ENCODE measurements at places on chromosomes 11 and 22.

- no peak for DNase-seq
Observed at GRCh38 chr22:44133161-44133560, 47.6 kb upstream of the PARVG start.

DNA sequence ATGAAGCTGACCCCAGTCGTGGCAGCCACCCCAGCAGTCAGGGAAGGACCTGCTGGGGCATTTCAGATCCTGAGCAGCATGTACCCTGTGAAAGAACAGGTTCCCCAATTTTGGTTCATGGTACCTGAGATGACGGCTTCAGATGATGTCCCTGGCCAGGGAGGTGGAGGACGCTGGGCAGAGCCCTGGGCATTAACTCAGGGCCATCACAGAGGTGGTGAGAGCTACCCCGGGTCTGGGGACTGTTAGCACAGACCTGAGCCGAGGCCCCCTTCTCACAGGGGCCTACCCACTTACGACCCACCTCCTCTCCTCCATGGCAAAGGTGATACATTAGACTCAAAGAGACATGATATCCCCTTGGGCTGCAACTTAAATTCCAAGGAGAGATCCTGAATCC, 68.1 kb downstream of the CDKN1C start:
- DNase-seq, result no peak

GRCh38 chr22:17795661-17796548, 21.6 kb upstream of the BID start:
- no peak for DNase-seq

DNA sequence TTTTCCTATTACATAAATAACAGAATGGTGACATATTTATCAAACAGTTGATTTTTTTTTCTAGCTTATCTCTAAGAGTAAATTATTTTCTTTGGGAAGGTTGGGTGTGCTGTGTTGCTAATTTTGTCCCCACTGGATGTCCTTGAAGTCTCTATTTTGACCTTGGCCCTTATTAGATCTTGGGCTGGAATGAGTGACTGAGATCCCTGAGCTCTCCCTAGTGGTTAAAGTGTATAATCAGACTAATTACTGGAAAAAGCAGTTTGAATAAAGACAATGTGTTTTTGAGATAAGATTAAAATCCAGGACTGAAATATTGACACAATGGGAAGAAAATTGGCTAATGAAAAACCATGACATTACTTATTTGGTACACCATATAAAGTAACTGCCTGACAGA, 56.1 kb downstream of the AASDHPPT start:
- DNase-seq, result no peak

GRCh38 chr11:117478926-117479325, 151.3 kb downstream of the CEP164 start:
- no peak for DNase-seq

DNA sequence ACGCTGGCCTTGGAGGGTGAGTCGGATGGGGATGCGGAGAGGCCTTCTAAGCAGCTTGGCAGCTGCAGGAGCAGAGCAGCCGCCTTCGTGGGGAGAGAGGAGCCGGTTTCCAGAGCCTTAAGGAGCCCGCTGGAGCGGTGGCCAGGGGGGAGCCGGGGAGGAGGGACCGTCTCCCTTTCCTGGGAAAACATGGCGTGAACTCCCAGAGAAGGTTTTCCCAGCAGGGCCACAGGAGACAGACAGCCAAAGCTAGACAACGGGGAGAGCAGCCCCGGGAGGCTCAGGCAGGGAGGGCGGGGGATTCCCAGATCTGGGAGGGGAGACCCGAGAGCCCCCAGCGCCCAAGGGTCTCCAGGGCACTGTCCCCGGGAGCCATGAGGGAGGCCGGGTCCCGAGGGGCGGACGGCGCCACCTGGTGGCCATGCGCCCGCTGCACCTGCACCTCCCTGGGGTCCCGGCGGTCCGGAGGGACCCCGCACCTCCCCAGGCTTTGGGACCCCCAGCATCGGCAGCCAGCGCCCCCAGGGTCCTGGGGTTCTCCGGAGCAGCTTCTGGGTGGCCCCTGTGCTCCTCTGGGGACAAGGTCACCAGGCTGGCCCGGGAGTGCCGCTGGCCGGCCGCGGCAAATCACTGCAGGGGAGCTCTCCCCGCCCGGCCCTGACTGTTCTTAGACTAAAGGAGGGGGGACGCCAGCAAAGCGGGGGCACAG, 2.4 kb upstream of the SYT8 start:
- DNase-seq, result peak; percentile 63

- DNase-seq, result no peak
Observed at GRCh38 chr22:17257121-17258001, 38.1 kb upstream of the ADA2 start.

DNA sequence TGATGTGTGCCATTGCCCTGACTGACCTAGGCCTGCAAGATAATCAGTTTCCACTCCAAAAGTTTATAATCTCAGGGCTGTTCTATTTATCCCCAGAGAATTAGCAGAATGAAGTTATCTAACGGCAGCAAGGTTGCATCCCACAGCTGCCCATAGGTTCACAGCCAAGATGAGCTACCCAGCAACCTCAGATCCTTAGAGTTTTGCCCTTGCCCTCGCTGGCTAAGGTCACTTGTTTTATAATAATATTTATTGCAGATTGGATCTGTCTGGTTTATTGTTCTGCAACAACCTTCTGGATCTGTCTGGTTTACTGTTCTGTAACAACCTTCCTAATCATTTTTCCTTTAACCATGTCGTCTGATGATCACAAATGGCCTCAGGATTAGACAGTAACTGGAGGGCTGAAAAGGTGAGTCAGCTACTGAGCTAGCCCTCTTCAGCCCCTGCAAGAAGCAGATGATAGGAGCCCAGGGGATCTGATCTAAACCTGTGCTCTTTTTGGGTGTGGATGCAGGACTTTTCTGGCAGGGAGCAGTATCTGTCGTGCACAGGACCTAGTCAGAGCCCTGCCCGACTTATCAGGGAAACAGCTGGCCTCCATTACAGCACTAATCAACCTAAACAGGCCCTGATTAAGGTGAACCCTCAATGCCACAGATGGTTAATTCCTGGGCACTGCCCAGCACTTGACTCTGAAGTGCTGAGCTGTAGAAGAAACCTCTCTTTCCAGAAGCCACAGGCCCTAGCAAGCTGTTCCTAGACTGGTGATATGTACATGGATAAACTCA, 642.9 kb upstream of the KIRREL3 start:
- no peak for DNase-seq

DNA sequence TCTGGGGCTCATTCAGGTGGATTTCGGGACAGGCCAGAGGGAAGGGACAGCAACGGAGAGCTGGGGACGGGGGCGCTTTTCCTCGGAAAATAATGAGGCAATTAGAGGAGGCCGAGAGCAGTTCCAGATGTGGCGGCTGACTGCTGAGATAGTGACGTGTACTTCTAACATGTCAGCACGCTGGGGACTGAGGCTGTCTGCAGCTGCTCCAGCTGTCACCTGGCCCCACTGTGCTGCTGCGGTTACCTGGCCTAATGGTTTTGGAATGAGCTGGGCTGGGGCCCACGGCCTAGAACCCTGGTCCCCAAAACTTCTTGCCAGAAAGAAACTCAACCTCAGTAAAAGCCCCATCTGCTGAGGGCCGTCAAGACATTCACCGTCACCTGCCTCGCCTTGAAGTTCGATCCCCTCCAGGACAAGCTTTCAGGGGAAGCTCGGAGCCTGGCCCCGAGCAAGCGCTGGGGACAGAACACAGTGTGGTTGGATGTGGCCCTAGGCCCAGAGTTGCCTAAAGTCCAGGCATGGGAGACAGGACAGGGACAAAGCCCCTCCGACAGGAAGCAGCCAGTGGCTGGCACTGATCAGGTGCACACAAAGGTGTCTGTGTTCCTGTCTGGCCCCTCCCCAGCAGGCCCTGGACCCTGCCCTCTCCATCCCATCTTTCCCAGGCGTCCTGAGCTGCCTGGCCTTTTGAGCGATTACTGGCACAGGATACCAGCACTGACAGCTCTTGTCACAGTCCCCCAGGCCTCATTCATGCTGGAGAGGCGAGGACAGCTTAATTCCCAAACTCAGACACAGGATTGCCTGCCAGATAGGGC, 22.1 kb downstream of the RPUSD4 start:
- DNase-seq, result no peak

DNA sequence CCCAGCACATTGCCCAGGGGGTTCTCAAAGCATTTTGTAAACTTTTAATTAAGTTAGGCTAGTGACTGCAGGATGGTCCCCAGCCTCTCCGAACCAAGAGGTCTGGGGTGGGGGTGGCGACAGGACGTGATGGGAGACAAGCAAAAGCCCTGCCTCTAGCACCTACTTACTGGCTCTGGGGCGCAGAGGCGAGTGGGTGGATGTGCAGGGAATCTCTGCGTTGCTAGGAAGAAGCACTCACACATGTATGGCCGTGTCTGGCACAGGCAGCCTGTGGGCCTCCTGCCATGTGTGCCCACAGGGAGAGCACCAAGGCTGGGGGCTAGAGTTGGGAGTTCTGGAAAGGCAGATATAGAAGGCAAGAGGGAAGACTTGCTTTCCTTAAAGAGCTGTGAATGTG, 6.3 kb downstream of the OPCML start:
- DNase-seq, result no peak

GRCh38 chr11:33552756-33553155, 147.9 kb downstream of the C11orf91 start:
- no peak for DNase-seq

GRCh38 chr22:38923463-38924346, 33.7 kb upstream of the APOBEC3A start:
- no peak for DNase-seq

- no peak for DNase-seq
Observed at GRCh38 chr22:16960220-16960883, 47.7 kb downstream of the GAB4 start.

GRCh38 chr22:47163481-47163855, 401.0 kb downstream of the TBC1D22A start:
- no peak for DNase-seq

DNA sequence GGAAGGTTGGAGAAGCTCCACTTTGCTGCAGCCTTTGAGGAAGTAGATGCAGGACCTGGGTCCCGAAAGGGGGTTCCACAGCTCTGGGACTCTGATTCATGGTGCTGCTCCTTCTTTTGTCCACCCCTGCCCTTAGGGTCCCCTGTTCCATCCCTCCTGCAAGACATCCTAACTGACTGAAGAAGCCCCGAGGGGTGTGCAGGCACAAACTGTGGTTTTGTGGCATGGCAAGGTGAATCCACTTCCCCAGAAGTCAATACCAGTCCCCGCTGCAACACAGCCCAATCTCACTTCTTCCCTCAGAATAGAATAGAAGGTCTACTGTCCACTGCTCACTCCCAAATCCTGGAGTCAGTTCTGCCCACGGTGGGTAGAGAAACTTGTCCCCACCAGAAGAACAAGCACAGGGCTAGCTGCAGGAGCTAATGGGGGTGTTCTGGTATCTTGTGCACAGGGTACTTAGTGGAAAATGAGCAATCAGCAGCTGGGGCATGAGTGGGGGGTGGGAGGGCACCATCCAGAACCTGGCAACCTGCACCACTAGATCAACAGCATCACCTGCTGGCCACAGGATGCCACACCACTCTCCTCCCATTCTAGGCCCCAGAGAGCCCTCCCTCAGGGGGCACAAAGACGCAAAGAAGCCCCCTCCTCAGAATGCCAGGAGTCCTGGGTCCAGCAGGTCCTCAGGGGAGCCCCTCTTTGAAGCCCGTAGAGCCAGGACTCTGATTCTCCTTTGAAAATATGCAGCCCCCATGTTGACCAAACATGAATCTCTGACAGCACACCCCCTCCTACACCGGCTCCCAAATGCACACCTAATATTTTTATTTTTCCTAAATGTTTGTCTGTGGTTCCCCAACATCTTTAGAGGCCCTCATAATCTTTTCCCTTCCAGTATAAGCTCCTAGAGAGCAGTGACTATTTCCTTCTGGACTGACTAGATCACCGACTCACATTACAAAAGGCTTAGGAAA, 14.1 kb downstream of the SPATA19 start:
- no peak for DNase-seq

GRCh38 chr11:118002541-118003423, 16.6 kb downstream of the IL10RA start:
- peak; percentile 57 for DNase-seq

DNA sequence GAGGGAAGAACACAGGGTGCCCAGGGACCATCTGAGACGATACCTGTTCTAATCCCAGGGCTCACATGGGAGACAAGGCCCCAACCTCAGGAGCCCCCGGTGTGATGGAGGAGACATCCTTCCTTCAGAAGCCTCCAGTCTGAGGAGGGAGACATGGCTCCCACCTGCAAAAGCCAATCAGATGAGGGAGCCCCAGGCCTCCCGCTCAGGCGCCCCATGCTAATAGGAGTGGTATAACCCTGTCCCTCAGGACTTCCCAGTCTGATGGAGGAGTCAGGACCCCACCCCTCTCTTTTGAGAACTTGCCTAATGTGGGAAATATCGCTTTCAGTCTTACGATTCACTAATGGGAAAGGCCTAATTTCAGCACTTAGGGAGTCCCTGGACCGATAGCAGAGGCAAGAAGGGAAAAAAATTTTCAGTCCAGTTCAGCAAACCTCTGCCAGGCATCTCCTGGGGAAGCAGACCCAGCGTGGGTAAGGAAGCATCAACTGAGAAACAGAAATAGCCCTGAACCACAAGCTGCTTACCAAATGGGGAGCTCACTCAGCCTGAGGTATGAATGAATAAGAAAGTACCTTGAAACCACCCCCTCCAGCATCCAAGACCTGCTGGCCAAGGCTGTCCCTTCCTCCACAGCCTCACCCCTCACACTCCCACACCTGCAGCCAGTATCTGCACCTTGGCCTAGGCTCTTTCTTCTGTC, 5.9 kb downstream of the ARRB1 start:
- DNase-seq, result no peak

DNA sequence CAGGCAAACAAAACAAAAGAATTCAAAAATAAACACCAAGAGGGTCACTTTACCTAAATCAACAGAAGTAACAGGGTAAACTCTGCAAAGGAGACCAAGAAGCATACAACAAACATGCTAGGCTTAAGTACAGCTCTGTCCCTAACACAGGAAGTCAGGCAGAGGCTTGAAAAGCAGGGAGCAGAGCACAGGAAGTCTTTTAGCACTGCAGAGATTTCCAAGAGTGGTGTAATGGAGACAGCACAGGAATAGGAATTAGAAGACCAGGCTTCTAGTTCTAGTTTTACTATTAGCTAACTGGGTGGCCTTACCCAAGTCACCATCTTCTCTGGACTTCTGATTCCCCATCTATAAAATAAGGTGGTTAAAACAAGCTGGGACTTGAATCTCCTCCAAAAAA, 1.9 kb downstream of the RBFOX2 start:
- DNase-seq, result no peak

GRCh38 chr11:15112131-15112541, 2.6 kb upstream of the INSC start:
- no peak for DNase-seq

GRCh38 chr22:42889304-42889703, 32.2 kb upstream of the ARFGAP3 start:
- peak; percentile 34 for DNase-seq

DNA sequence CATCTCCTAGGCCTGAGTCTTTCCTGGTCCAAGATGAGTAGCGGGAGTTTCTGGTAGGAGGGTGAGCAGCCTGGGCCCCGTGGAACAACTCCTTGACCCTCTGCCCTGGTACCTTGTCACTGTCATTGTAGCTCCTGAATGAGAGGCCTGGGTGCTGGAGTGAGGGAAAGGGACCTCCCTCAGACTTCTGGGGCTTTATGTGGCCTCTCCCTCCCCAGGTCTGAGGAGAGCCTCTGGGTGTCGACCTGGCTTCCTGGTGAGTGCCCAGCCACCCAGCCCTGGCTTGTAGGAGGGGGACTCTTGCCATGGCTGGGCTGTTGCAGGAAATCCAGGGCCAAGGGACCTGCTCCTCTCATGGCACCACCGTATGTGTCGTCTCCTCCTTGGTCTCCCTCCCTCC, 3.9 kb downstream of the P2RY2 start:
- DNase-seq, result no peak

All from CD4-positive, alpha-beta T cell treated with Interleukin-21 for 1 hour (primary cell).